ENCODE measurements at places on chromosomes 1 and 21.

- DNase-seq = no peak
Observed at GRCh38 chr1:145963265-145964019, 933 bp downstream of the ANKRD34A start.

DNA sequence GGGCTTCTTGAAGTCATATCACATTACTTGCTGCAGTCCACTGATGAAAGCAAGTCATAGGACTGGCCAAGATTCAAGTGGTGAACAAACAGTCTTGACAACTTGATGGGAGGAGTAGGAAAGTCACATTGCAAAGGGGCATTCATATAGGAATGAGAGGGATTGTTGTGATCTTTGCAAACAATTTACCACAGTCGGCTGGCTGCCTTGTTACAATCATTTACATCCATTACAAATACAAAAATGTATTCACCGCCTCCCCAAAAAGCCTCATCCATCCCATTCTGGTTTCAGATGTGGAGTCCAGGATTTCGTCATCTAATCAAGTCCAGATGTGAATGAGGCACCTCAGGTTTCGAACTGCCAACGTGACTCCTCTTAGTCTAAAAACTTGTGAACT is 26.8 kb downstream of the GORAB start:
- no peak for DNase-seq

DNA sequence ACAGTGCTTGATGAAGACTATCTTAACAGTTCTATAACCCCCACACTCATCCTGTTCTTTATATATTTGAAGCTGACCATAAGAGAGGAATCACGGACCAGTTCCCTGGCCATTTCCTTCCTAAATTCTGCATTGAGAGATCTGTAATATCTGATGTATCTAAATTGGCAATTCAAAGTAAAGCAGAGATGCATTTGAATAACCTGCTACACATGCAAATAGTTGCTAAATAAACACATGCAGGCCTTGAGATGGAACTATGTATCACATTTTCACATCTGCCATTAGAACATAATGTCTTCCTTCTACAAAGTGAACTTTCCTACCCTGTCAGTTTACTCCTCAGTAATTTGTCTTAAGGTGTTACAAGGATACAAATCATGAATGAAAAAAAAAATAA is 20.4 kb upstream of the PGBD2 start:
- no peak for DNase-seq

DNA sequence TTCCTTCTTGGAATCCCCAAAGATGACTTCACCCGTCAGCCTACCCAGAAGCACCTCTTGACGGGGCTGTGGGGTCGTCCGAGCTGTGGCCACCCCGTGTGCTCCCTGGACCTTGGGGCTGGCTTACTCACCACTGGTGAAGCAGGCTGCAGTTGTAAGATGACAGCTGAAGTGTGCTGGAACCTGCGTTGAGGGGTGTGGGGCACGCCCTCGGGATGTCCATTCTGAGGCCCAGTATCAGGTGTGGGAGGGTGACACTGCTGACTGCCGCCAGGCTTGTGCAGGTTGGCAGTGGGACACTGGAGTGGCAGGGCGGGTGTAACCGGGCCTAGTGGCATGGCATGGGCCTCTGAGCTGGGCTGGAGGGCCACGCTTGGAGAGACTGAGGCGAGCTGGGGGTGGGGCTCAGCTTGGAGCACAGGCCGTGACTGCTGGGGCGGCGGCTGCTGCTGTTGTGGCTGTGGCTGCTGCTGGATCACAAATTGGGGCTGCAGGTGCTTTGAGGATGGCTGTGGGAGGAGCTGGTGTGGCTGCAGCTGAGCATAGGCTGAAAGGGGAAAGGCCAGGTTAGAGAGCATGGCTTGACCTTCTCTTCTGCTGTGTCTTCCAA is 33.9 kb upstream of the A3GALT2 start:
- DNase-seq = no peak

DNA sequence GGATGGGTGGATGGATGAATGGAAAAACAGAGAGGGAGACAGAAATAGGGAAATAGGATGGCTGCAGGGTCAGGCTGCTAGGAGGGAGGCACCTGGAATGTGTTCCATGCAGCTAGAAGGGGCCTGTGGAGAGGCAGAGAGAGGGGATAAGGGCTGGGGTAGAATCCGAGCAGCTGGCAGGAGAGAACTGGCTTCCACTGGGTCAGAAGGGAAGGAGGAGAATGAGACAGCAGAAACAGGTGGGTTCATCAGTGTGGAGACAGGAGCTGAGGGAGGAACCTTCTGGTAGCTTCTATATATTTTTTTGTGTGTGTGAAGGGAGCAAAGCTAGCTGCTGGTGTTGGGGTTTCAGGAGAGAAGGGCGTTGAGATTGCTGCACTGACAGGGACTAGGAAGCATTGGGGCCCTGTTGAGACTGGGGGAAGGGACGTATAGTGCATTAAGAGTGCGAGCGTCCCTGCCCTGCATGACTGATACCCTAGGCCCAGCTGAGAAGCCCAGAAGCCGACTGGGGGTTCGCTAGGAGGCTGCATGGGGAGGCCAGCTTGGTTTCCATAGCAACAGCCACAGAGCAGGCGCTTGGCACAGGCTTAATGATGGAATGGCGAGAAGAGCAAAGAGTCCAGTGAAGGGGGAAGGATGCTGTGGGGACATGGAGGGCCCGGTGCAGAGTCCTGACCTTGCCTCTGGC is 14.8 kb upstream of the KIF21B start:
- DNase-seq = no peak

- DNase-seq = no peak
Observed at GRCh38 chr1:210369425-210369824, 40.7 kb downstream of the HHAT start.

DNA sequence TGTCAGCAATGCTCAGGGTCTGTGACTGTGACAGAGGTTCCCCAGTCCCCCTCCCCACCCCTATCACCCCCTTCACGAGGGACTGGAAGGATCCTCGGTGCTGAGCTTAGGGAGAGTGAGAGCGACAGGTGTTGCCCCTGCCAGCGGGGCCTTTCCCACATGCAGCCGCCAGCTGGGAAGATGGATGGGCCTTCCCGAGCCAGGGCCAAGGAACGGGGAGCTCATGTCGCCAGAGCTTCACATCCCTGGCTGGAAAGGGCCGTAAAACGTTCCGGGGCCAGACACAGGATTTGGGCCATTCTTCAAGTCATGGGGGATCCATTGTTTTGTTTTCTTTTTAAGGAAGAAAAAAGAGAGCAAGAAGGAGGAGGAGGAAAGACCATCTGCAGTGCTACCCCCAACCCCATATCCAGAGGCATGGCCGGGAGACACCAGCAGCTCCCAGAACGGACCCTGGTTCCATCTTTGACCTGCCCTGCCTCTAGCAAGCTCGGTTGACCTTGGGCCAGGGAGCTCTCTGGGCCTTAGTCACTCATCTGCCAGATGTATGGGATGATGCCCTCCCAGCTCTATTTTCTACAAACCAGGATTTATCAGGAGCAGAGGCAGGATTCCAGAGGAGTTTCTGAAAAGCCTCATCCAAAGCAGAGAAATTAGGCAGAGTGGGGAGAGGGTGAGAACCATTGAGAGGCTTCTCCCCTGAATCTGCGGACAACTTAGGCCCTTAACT is 54.1 kb downstream of the TAS1R2 start:
- peak; percentile 26 for DNase-seq
